ENCODE measurements at places on chromosomes 7 and 10.

DNA sequence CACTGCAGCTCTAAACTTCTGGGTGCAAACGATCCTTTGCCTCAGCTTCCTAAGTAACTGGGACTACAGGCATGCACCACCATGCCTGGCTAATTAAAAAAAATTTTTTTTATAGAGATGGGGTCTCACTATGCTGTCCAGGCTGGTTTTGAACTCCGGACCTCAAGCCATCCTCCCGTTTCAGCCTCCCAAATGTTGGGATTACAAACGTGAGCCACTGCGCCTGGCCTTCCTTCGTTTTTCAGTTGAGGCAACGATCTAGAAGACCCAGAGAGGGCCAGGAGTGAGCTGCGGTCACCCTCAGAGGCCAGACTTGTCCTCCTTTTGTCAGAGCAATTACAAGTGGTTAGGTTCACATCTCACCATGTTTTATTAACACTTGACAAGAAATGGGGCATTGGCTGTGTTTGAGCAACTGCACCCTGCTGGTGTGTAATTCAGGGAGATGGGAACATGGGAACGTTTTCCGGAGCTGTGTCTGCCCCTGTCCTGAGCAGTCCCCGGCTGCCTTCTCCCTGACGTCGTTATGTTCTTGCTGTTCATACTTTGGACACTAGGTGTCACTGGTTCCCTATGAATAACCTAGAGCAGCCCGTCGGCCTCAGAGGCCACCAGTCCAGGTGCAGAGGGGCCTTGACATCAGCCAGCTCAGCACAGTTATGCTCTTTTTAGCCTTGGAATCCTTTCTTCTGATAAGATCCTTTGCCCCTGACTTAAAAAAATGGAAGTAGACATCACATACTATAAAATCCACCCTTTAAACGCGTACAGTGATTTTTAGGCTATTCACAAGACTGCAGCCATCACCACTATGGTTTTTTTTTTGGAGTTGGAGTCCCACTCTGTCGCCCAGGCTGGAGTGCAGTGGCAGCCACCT is 375.0 kb downstream of the TYW1 start:
- peak; percentile 26 for DNase-seq

DNA sequence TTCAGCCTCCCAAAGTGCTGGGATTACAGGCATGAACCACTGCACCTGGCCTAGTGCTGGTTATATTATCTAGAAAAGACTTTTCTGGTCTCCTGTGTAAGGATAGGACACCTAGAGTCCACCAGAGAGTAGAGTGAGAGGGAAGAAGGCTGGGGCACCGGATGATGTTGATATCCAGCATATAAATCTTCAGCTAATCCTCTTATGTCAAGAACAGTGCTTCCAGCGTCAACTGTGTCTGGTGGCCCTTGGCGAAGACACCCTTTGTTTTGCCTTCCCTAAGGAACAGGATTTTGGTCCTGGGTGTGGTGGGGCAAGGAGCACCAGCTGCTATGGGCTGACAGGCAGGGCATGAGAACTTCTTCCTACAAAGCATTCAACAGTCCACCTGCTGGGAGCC is 16.3 kb upstream of the INMT start:
- DNase-seq, result no peak

- no peak for DNase-seq
Measured at GRCh38 chr10:79331226-79331625, 16.0 kb upstream of the PPIF start.

DNA sequence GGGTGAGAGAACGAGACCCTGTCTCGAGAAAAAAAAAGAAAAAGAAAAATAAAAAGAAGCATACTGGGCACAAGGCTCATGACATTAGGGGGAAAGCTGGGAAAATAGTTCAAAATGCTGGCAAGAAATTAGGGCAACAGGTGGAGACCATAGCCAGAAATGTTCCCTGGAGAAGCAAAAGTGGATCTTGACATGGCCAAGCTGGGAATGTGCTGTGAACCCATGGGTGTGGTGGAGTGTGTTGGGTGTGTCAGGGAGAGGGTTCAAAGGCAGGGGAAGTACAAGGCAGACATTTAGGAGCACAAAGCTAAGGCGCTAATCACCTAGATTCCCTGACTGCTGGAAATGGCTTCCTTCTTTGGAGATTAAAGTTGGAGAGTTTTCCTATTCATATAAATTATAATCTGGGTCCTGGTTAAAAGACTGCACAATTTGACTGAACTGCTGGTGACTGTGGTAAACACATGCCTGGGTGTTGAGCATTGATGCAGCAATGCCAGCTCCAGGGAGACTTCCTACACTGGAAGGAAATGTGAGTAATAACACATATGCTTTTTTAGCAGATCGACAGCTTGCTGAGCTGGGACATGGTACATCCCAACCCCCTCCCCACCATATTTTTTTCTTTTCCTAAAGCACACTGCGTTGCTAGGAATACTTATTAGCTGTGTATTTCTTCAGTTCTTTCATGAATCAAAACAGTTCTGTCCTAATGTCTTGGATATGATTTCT is 70.1 kb upstream of the ARHGAP21 start:
- DNase-seq, result no peak

- peak; percentile 59 for DNase-seq
Measured at GRCh38 chr7:74026903-74027682, 880 bp upstream of the ELN start.

DNA sequence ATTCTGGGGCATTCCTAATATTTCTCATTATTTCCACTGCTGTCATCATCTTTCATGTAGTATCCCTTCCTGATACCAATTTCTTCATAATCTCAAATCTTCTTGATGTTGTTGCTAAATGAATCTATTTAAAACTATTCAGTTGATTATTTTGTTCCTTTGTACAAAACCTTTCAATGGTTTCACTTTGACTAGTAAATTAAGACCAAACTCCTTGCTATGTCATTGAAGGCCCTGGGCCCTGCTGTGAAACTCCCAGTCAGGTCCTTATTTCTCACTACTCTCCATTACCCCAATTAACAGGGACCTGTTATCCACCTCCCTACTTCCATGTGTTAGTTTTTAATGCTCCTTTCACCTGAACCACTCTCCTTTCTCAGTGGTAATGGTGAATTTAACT is 97.0 kb downstream of the CTTNBP2 start:
- DNase-seq, result no peak

DNA sequence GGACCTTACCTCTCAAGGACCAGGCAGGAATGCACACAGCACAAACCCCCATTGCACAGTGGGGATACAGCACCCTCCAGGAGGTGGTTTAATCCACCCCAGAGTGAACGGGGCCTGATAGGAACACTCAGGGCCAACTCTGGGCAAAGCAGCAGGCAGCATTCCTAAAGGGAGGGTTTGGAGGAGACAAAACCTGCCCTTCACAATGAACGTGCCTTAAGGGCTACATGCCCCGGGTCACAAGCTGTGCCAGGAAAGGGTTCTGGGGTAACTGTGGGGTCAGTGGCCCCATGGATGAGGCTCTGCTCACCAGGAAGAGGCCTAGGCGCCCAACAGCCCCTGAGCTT is 1.1 kb downstream of the GPRIN2 start:
- DNase-seq, result no peak

- no peak for DNase-seq
Measured at GRCh38 chr10:128796396-128796912, 670.2 kb upstream of the MKI67 start.

DNA sequence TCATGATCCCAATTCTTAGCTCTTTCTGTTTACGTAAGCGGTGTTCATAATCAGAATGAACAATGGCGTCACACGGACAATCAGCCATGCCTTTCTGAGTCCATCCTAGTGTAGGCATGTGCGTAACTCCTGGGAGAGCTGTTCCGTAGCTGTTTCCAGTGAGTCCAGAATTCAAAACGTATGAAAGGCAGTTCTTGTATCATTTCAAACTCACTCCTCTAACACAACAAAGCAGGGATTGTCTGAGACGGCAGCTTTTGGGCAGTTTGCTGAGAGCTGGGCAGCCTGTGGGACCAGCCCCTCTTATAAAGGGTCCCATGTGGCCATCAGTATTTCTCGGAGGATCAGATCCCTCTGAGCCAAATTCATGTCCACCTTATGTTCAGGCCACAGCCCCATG is 43.4 kb downstream of the PSPH start:
- DNase-seq, result no peak

- DNase-seq, result no peak
Measured at GRCh38 chr7:140333223-140333622, 65.1 kb downstream of the SLC37A3 start.

GRCh38 chr10:69317175-69317604 is 38.9 kb downstream of the HK1 start:
- DNase-seq, result no peak

- DNase-seq, result no peak
Measured at GRCh38 chr7:147523056-147523455, 1067.5 kb upstream of the C7orf33 start.

DNA sequence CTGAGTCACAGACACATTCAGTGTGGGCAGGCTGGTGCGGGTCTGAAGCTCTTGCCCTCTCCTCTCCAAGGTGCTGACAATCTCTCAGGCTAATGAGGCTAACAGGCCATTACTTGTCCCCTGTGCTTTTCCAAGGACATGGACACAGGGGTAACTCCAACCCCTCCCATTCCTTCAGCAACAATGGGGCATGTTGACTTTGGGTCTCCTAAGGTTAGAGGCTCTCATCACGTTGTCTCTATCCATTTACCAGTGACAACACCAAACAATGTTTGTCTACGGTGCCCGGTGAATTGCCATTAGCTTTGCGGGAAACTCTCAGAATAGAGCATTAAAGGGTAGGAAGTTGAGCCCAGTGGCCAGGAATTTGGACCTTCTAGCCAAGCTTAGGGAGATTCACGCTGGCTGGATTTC is 101.6 kb upstream of the TNS3 start:
- DNase-seq, result no peak

DNA sequence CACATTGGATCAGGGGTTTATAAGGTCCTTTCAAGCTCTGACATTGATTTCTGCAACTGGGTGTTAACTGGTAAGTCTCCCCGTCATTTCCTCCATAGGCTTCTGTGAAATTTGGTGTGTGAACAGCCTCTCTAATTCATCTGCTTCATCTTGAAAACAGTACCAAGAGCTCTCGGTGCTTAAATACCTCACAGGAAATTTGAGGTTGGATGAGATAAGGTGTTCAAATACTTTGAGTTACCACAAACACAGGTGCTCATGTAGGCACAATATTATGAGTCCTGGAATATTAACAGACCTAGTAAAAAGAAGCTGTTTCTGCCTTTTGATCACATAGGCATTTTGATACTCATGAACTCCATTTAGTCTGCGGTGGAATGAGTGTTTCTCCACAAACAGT is 85.2 kb downstream of the RTKN2 start:
- DNase-seq, result peak; percentile 43

DNA sequence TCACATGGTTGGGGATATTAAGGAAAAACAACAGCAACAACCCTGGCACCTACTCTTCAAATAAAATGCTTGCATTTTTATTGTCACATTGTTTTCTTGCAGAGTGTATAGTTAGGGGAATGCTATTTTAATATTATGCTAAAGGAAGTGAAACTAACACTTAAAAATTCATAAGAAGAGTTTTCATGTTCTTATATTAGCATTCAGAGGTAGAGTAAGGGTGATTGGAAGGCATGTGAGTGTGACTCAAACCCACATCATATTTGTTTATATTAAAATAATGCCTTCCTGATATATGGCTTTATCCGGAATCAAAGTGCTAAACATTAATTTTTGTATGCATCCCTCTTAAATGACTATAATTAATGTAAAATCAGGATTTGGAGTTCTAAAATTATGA is 59.8 kb upstream of the TES start:
- no peak for DNase-seq

- no peak for DNase-seq
Measured at GRCh38 chr7:101933028-101933427, 115.6 kb downstream of the CUX1 start.

DNA sequence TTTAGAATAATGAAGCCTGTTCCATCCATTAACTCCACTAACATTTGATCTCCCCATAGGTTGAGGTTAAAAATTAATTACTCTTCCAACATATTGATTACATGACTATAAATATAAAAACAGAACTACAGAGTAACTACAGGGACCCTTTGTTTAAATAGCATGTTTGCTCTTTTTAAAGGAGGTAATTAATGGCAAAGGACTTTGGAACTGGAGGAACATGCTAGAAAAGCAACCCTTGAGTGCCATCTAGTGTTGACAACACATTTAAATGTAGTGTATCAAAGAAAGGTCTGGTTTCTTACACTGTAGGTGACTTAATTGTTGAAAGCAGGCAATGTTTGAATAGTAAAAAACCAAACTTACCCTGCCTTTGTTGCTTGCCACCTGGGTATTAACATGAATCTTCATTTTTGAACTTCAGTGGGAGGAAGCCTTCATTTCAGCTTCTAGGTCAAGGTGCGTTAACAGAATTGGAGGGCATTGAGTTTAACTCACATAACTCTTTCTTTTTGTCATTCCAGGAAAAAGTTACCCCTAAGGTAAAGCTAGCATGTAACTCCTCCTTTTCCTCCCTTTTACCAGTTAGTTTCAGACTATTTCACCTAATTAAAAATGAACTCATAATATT is 52.6 kb upstream of the CAPZA2 start:
- no peak for DNase-seq

DNA sequence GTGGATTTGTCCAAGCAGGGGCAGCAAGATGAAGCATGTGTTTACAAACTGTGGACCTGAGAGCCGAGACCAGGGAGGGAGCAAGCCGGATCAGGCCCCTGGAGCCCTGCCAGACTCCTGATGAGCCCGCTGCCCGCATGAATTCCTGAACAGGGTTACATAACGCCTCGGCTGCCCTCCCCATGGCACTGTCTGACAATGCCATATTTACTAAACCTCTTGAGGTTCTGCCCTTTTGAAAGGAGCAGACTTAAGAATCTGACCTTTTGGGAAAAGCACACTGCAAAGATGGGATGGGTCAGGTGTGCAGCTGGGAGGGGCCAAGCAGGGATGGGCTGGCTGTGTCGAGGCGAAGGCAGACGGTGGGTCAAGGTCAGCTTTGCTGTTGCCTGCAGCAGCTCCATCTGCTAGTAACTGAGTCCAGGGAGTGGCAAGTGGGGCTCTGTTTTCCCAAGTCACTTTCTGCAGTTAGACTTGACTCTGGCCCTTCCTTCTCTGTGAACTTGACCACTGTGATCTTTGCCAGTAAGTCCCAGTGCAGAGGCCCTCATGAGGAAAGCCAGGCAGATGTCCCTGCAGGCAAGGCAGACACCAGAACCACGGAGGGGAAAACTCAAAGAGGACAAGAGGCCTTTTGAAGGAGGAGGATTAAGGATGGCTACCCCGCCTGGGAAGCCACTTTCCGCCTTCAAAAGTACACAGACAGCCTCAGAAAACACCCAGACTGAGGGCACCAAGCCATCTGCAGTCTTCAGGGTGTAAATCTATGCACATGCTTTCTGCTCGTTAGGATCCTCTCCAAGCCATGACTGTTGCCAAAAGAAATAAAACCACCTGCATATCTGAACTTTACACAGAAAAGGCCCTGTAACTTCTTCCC is 175.8 kb downstream of the TNS3 start:
- no peak for DNase-seq

DNA sequence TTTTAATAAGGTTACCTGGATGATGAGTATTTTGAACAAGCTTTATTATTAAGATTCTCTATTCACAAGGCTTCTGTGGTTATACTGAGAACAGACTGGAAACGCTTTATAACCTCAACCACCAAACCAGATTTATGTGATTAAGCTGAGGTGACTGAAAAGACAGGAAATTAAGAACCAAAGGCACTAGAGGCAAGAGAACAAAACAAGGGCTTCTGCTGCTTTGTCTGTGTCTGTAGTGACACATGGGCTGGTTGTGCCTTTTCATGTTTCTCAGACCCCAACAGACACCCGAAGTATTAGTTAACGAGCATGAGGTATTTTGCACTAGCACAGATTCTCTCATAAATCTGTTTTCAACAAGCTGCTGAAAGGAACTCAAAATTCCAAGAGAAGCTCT is 64.4 kb downstream of the RAPGEF5 start:
- DNase-seq, result no peak

Data from activated CD4-positive, alpha-beta T cell treated with anti-CD3 and anti-CD28 coated beads for 4 hours (primary cell).